RCC 7860 (cell line): ENCODE measurements at places on chromosomes 11 and 22.
A peak's percentile ranks its signal among the peaks of the same experiment; 100 is the strongest.

DNA sequence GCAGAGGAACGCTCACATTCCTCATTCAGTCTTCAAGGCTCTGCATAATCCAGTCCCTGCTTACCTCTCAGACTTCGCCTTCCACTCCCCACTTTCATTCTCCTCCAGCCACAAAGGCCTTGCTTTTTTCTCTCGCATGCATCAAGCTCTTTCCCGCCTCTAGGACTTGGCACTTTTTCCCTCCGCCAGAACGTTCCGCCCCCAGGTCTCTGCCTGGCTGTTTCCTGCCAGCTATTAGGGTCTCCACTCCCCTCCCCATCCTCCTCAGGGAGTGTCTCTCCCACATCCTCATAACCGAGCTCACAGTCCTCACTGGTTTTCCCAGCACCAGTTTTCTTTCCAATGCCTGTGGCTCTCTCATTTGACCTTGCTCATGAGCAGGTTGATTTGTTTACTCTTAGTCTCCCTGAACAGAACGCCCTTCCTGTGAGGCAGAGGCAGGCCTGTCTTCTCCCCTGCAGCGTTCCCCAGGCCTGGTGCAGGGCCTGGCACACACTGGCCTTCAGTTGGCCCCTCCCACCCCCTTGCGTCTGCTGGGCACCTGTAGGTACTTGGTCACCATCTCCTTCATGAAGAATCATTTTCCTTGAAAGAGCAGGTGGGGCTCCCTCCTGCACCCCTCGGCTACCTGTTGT lies 75.2 kb downstream of the RTL6 start:
- no peak for DNase-seq

- no peak for DNase-seq
These were observed 16.6 kb upstream of the SPTBN2 start for GRCh38 chr11:66745356-66746235.

- DNase-seq: no peak
These were observed 14.0 kb downstream of the LRFN4 start for GRCh38 chr11:66870616-66871520.

DNA sequence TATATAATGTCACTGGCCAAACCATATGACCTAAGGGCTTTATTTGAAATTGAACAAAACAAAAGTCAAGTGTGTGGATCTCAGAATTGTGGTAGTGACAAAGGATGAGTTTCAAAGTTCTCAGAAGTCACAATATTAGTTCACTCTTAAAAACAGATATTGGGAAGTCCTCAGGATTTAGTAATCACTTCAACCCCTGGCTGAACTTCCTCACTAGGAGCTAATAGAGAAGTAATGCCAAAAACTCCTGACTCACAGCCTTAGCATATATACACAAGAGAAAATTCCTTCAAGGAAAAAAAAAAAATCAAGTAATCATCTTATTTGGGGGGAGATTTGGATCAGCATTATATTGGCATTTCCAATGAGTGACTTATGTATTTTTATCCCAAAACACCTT lies 75.6 kb upstream of the APOA1 start:
- DNase-seq: no peak

DNA sequence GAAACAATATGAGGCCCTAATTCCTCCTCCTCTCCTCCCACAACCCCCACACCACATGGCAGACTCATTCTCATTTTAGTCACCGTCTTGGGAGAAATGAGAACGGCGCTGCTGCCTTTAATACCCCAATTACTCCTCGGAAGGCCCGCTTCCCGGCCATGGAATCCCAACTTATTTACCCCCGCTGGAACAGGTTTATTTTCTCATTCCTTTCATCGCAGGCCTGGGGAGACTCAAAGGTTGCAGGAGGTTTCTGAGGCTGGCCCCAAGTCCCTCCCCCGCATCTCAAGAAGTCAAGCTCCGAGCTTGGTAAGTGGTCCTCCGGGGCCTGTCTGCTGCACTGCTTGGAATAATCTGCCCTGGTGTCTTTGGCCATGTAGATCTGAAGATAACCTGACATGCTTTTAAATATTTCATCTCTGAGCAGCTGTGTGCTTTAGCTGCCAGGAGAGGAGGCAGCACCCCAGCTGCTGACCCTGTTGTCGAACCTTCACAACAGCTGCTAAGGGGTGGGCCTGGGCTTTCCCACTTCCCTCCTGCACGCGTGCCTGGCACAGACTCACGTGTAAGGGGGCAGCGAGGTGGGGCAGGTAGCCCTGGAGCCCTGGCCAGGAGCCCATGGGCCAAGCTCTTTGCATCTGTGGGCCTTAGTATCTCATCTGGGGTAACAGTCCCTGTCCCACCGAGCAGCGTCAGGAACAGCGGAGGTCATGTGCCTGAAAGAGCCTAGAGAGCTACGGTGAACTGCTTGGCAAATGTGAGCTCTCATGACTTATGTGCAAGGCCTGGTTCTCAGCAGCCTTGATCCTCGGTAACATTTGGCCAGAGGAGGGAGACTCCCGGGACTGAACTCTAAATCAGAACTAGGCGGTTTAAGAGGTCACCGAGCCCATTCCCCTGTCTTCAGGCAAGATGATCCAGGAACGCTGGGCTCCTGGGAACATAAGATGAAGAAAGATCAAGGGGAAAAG lies 164.6 kb downstream of the ST3GAL4 start:
- DNase-seq: no peak

DNA sequence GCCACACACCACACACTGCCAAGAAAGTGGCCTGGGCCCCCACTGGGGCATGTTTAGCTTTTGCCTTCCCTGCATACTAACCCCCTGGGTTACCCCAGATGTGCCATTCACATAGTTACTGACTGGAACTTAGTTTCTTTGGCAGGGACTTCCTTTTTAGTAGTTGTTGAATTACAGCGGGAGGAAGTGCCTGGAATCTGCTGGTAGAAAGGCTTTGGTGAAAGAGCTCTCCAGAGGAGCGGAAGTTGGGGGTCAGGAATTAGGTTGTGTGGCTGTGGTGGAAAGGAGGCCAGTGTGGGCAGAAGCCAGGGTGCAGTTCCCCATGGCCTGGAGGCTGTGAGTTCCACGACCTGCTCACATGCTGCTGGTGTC lies 69.0 kb downstream of the MED15 start:
- DNase-seq: no peak

- no peak for DNase-seq
These were observed 11.2 kb downstream of the PEX26 start for GRCh38 chr22:18088825-18089568.

DNA sequence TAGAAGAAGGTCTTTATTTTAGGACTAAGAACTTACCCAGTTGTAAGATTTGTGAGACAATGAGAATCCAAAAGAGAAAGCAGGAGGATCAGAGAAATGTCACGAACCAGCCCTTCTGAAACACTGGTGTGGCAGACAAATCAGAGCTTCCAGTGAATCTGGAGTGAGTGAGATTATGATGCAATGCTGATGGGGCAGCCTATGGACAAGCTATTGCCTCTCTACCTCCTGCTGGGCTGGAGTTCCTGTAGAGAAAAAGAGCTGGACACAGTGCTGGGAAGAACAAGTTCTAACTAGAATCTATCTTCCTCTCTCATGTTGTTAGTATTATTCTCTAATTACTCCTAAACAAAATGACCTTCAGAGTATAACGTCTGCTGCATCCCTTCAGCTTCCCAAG lies 12.0 kb upstream of the ANO3 start:
- no peak for DNase-seq

- peak; percentile 14 for DNase-seq
These were observed 77.5 kb downstream of the BLID start for GRCh38 chr11:122038543-122038942.

DNA sequence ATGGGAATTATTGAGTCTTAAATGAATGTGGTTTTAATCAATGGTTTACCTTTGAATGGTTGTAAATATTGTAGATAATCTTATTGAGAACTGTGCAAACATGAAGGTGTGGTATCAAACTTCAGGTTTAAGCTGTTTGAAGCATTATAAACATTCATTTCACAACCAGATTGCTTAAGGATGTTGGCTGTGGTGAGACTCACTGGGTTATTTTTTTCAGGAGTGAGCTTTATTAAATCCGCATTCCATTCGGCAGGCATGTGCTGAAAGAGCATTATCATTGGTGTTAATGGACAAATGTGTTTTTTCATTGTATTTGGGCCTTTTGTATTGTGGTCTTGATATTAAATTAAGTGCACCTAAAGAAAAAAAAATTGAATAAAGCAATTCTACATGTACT lies 9.7 kb downstream of the MMP3 start:
- DNase-seq: no peak

GRCh38 chr11:13343931-13344717 lies 66.5 kb downstream of the BMAL1 start:
- peak; percentile 45 for DNase-seq

- DNase-seq: peak; percentile 94
These were observed 308.7 kb downstream of the DDX10 start for GRCh38 chr11:108973402-108974162.

DNA sequence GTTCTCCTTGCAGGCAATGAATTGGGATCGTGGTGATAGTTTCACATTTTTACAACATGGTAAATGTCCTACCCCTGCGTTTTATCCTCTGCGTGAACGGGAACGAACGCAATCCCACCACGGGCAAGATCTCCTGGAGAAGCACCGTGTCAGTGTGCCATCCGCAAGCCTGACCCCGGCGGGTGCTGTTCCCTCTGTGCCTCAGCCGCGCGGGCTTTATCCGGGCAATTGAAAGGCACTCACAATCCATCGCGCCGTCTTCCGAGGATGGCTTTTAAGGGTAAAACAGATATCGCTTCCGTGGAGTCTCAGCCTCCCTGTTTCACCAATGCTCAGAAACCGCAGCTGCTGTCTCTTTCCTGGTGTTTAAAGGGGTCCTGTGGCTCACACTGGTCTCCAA lies 1387.5 kb downstream of the BRD1 start:
- no peak for DNase-seq

DNA sequence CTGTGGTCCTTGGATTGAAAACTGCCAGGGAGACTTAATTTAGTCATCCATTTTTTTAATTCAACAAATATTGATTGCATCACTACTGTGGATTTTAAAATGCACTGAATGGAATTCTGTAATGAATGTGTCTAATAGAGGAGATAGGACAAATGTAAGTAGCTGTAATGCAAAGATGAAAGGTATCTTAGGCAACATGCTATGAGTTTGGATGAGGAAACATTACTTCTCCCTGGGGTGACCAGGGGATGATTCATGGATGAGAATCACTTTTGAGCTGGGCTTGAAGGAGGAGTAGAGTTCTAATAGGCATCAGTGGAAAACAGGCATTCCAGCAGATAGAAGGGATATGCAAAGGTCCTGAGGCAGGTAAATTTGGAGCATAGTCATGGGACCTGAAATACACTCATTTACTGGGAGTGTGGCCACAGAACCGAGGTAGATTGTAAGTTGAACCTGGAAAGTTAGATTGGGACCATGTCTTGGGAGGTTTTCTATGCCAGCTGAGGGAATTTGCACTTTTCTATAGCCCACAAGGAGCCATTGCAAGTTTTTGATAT lies 43.4 kb downstream of the PKNOX2 start:
- DNase-seq: no peak

- no peak for DNase-seq
These were observed 6.3 kb downstream of the OSBPL5 start for GRCh38 chr11:3158821-3159220.

GRCh38 chr11:27599217-27599616 lies 92.6 kb upstream of the LIN7C start:
- DNase-seq: no peak

DNA sequence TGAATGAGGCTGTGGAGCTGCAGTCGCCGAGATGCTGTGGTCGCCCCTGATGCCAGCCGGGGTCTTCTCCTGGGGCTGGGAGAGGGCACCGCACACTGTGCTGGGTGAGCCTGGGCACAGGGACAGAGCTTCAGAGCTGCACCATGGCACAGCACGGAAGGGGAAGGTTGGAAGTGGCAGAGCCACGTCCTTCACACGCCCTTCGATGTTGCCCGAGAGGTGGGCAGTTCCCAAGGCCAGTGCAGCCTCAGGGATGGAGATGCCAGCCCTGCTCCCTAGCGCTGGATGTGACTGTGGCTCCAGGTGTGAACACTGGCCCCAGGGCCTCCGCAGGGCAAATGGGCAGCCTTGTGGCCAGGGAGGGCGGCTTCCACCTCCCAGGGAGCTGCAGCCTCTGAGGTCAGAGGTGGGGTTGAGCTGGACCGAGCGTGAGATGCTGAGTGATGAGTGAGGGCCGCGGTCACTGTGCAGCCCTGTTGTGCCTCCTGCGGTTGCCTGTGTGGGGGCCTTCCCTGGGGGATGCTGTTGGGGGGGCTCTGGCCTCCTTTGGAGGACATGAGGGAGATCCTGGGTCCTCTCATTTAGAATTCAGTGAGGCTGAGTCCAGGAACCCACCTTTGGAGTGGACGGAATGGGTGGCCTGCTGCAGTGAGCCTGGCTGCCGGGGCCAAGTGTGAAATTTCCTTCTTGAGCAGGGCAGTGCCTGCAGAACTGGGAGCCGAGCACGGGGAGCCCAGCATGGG lies 1090.0 kb downstream of the BRD1 start:
- DNase-seq: no peak

GRCh38 chr11:77038029-77038824 lies 4.0 kb downstream of the B3GNT6 start:
- DNase-seq: peak; percentile 66

DNA sequence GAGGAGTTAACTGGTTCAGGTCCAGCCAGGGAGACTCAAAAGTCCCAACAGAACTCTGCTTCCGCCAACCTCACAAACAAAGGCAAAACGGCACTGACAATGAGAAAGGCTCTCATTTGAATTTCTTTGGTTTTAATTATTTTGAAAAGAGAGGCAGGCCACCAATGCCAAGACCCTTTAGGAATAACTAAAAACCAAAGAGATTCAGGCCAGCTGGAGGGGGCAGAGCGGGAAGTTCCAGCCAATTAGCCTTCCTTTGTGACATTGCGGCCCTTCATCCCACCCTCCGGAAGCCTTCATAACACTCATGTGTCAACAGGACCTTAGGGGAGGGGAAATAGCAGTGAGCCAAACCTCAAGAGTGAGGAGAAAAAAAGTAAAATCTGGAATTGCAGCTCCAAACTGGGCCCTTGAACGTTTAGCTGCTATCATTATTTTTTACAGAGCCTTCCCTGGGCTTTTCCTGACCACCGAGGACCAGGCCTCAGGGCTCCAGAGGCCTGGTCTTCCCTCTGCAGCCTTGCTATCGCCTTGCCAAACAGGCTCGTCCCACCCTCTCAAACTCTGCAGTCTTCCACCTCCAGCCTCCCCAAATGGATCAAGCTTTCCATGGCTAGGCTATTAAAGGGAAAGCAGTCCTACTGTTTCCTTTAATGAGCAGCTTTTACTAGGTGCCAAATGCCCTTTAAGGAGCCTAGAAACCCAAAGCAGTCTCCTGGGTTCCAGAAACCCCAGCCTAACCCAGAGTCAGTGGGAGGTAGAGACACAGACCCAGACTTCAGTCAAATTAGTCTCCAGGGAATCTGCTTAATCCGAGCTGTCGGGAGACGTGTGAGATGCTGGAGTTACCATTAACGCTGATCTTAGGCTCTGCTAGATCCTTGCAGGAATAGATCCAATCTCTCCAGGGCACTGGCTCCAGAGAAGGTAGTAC lies 114.2 kb downstream of the CCDC34 start:
- no peak for DNase-seq
